ENCODE measurements at places on chromosomes 5 and 9. TPM values are rescaled to one million over a fixed set of nuclear protein-coding genes. Genes with fewer than 3 reads are reported as not detected.

Gene CARTPT
- total RNA-seq, result not detected

Gene TRIM36
- total RNA-seq, result 3.4 TPM

Gene SPINK4
- not detected for total RNA-seq

DNA sequence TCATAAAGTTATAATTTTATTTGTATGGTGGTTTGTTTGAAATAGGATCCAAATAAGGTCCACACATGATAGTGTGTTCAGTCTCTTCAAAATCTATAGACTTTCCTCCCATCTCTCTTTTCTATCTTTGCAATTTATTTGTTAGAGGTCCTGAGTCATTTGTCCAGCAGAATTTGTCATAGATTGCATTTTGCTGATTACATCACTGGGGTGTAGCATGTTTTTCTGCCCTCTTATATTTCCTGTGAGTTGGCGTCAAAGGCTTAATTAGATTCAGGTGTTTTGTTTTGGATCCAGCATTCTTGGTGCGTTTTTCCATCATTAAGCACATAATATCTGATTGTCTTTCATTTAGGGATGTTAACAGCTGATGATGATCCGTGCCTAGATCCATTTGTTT, 15.0 kb downstream of the CYFIP2 start:
- no peaks in the 10 kb centered on the region for H3K27me3 ChIP-seq
- no peaks in the 10 kb centered on the region for H3K36me3 ChIP-seq
- no peak overlapping the region for H3K27ac ChIP-seq
- no peak for DNase-seq

- H3K4me1 ChIP-seq, result peaks cover 5% of the 10 kb centered on the region
- no peaks in the 10 kb centered on the region for H3K27me3 ChIP-seq
- H3K36me3 ChIP-seq, result peaks cover 4% of the 10 kb centered on the region
- H3K27ac ChIP-seq, result peak overlapping the region; percentile 33
- H3K4me3 ChIP-seq, result no peak overlapping the region
- peak; percentile 52 for DNase-seq
These were observed 7.1 kb downstream of the SPACA9 start for GRCh38 chr9:132885720-132886333.

- DNase-seq, result peak; percentile 73
- no peaks in the 10 kb centered on the region for H3K27me3 ChIP-seq
- H3K36me3 ChIP-seq, result no peaks in the 10 kb centered on the region
- H3K4me3 ChIP-seq, result peak overlapping the region; percentile 42
These were observed 598 bp downstream of the MYO10 start for GRCh38 chr5:16935231-16936149.

GRCh38 chr9:73565026-73565425, 413.4 kb downstream of the ANXA1 start:
- H3K36me3 ChIP-seq, result no peaks in the 10 kb centered on the region
- no peak overlapping the region for H3K4me3 ChIP-seq
- no peak overlapping the region for H3K27ac ChIP-seq

Measured in thyroid gland (tissue), 4 donors.